ENCODE measurements at places on chromosomes 3 and 15. TPM values are rescaled to one million over a fixed set of nuclear protein-coding genes. Genes with fewer than 3 reads are reported as not detected.

The ZKSCAN7 gene
- 3.0 TPM for total RNA-seq

- no peak for DNase-seq
Measured at GRCh38 chr3:194390835-194391234, 8.2 kb downstream of the GP5 start.

The PPM1L gene
- total RNA-seq, result 10.6 TPM

The SAMMSON gene
- not detected for total RNA-seq

GRCh38 chr3:102237181-102237580 lies 197.6 kb upstream of the ZPLD1 start:
- DNase-seq, result no peak

DNA sequence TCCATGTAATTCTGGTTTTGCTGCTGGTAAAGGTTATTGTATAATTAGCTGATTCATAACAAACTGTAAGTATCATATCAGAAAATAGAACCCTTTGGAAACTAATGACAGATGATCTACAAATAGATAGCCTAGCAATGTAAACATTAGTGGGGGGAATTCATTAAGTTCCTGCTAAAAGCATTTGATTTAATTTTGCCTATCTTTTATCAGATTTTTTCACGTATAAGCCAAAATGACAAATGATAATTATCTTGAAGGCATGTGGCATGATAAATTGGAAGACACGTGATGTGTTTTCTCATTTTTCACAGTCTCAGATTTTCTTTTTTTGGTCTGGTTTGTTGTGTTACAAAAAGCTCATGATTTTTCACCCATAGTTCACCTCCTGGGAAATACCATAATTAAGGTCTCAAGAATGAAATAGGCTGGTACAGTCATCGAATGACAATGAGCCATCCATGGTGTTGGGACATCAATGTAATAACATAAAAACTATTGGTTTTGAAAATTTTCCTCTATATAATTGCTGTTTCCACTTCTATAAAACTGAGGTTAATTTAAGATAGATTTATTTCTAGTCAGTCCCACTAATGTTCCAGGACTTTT lies 325.9 kb upstream of the TBL1XR1 start:
- DNase-seq, result no peak

GRCh38 chr3:41362638-41363559 lies 163.6 kb downstream of the CTNNB1 start:
- no peak for DNase-seq

The ALPK3 gene
- 0.67 TPM for total RNA-seq

The ZNF501 gene
- total RNA-seq, result 4.2 TPM

- no peak for DNase-seq
Measured at GRCh38 chr15:89551550-89551949, 23.7 kb upstream of the TICRR start.

DNA sequence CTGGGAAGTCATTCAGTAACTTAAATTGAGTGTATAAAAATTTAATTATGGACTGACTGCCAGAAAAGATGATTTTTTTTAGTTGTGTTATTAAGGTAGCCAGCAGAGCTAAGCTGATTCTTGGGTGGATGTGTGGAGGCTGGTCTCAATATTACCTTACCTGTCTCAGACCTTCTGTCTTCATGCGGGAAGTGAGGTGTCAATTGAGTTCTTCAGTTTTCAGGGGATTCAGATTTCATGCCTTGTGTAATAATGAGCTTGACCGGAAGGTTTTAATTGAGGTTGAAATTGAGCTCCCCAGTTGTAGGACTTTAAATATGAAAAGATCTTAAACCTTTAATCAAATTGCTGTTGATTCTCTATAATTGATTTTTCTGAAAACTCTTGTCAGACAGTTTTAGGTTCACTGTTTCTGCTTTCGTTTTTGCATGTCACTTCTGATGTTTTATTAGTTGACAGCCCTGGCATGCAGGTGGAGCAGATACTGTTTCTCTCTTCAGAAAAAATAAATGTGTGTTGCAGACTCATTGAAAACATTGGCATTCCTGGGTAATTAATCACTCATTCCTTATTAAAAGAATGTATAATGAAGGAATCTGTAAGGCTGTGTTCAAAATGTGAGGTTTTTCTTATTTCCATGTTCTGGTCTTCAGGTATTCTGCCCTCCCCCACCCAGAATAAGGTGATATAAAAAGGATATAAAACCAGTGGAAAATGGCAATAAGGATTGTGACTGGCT lies 54.5 kb downstream of the PSMD6 start:
- DNase-seq, result no peak

GRCh38 chr15:77804210-77804609 lies 171.5 kb upstream of the LINGO1 start:
- no peak for DNase-seq

GRCh38 chr3:197021729-197022404 lies 7.8 kb downstream of the MELTF start:
- DNase-seq, result no peak

GRCh38 chr3:87082796-87083440 lies 92.0 kb upstream of the VGLL3 start:
- peak; percentile 75 for DNase-seq

GRCh38 chr3:177441813-177442646 lies 244.7 kb upstream of the TBL1XR1 start:
- no peak for DNase-seq

The FAM81A gene
- not detected for total RNA-seq

DNA sequence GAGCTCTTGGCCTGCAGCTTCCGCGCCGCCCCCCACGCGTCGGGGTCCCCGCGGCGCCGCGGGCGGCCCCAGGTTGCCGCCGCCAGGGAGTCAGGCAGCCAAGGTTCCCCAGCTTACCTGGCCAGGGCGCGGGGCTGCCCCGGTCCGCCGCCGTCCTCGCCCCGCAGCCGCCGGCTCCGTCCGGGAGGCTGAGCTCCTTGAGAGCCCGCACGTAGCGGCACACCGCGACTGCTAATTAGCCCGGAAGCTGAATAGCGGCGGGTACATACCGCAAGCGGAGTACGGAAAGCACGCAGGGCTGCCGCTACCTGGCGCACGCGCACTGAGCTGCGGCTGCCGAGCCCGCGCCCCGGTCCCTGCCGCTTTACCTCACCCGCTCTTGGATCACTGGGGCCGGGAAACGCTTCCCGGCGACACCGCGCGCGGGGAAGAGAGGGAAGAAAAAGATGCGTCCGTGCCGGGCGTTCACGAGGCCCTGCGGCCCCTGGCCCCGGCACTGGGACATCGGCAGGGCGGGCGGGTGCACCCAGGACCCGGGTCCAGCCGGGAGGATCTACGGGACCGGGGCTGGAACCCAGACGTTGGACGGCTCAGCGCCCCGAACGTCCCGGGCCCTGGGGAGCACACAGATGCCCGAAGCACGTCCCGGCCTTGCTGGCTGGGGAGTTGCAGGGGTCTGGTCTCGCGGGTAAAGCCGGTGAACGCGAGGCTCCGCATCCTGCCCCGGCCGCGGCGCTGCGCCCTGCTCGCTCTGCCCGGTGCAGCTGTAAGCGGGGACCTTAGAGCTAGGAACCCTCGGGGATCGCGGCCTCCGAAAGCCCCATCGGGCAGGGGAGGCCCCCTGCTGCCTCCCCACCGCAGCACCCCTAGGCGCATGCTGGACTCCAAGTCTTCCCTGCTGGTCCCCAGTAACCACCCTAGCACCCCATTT lies at the start of gene GOLGA8B:
Gene GOLGA8B, minus strand, starts transcription at position 253 of the 931 bp plus-strand sequence. CDS start 47,739 bp downstream, outside the sequence.
- DNase-seq, result peak; percentile 68

The C3orf70 gene
- 0.26 TPM for total RNA-seq

The RAB5A gene
- total RNA-seq, result 49.7 TPM

GRCh38 chr3:73433687-73434086 lies 191.1 kb downstream of the PDZRN3 start:
- peak; percentile 12 for DNase-seq

- DNase-seq, result no peak
Measured at GRCh38 chr3:187567021-187567420, 103.2 kb downstream of the SST start.

The LIPC gene
- not detected for total RNA-seq

GRCh38 chr15:90479656-90480055 lies 50.1 kb upstream of the CRTC3 start:
- no peak for DNase-seq

The ST3GAL6 gene
- 8.2 TPM for total RNA-seq

DNA sequence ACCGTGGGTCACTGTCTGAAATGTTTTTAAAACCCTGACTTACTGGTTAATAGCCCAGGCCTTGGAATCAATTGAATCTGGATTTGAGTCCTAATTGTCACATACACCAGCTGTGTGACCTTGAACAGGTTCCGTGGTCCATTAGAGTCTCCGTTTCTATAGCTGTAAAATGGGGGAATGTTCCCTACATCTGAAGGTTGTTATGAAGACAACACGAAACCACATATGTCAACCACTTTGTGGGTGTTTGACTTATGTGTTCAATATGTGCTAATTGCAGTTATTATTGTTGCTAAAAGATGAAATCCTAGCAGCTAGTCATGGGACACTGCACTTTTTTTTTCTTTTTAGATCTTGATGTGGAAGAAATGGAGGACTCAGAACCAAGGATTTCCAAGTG lies 35.3 kb downstream of the ZBTB38 start:
- DNase-seq, result no peak

The CCDC80 gene
- total RNA-seq, result 4.7 TPM

- no peak for DNase-seq
Measured at GRCh38 chr3:129131465-129132088, 10.0 kb upstream of the RAB43 start.

The HRG gene
- total RNA-seq, result not detected

DNA sequence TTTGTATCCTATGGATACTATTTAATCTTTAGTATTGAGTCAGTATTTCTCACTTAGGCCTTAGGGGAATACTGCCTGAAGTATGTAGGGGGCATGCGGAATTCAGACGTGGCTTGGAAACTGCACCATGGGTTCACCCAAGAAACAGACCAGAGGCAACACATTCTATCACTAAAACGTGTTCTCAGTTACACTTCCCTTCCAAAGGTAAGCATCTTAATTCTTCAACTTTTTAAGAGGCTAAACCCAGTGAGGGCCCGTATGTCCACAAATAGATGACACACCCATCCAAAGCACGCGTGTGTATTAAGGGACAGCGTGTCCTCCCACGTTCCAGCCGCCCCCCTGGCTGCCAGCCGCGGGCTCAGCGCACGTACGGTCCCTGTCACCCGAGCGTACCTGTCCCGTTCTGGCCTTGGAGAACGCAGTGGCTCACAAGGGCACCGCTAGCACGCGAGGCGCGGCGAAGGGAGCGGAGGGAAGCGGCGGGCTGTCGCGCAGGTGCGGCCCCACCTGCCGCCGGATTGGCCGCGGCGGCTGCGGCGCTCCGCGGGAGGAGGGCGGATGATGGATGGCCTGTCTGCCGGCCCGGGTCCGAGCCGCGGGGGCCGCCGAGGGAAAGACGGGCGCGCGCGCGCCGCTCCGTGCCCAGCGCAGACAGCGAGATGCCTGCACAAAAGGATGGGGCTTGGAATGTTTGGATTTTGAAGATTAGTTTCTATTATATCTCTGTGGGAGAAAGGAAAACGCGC lies 1003.9 kb upstream of the NR2F2 start:
- DNase-seq, result no peak

DNA sequence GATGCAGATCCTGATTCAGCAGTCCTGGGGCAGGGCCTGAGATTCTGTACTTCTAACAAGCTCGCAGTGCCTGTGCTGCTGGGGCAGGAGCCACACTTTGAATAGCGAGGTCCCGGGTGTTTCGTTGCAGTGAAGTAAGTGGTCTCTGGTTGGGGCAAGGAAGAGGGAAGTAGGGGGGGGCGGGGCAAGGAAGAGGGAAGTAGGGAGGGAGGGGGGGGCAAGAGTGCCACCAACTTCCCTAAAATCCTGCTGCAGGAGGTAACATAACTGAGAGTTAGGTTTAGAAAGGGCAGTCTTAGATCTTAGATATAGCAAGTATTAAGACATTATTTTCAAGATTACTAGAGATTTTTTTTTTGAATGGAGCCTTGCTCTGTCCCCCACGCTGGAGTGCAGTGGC lies 35.5 kb downstream of the CRTAP start:
- DNase-seq, result no peak

The EPHA6 gene
- total RNA-seq, result not detected

- peak; percentile 47 for DNase-seq
Measured at GRCh38 chr3:161273589-161274218, 52.6 kb downstream of the NMD3 start.

- DNase-seq, result no peak
Measured at GRCh38 chr3:198076722-198077308, 116.8 kb downstream of the LMLN start.

The CHRM5 gene
- total RNA-seq, result not detected

The MINAR1 gene
- total RNA-seq, result 1.6 TPM

DNA sequence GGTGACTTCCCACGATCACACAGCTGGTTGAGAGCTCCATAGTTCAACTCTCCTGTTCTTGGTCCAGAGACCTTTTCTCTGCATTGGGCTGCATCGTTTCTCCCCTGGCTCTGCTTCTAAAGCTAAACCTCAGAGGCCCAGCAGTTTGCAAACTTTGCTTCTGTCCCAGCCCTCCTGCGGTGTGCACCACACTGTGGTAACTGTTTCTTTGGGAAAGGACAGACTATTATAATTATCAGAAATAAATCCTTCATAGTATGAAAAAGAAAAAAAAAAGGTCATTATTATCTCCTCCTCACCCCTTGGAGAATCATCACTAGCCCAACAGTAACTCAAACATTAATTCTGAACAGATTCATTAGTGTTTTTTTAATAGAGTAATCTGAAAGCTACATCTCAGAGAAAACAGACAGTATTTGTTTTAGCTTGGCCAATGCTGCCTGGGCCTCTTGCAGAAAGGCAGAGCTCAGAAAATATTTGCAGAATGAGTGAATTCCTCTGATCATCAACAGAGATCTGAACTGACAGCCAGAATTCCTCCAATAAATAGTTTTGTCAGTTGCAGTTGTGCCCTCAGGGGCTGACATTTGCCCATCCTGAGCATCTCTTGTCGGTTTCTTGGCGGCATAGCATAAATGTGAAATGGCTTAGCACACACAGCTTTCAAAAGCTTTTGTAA lies 52.9 kb downstream of the BFSP2 start:
- DNase-seq, result no peak

GRCh38 chr3:101333883-101334282 lies 13.5 kb upstream of the IMPG2 start:
- DNase-seq, result no peak

DNA sequence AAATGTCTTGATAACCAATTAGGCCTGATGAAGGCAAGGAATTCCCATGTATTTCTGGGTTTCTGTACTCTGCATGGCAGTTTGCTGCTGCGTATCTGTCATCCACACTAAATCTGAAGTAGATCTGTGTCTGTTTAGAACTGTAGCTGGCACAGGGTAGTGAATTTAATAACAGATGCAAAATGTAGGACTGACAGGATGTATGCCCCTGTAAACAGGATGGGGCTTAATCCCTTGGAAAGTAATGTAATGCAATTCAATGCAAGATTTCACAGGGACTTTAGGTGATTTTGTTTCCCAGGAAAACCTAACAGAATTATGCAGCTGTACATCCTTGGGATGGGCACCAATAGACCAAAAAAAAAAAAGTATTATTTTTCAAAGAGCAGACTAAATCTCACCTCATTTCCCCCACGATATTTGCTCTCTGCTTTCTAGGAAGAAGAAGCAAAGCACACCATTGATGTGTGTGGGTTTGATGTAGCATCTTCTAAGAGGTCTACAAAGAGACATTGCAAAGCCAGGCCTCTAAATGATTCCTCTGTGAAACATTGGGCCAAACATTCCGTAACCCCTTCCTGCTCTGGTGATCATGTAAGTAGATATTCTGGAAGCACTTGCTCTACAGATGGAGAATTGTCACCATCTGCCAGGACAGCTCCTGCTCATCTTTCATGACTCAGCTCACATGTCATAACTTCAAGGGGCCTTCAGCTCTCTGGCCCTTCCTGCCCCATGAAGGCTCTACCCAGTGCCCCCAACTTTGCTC lies 464.3 kb upstream of the RGMA start:
- DNase-seq, result no peak

- DNase-seq, result peak; percentile 80
Measured at GRCh38 chr15:48925714-48926223, 38.0 kb downstream of the SHC4 start.

GRCh38 chr3:126734106-126734723 lies 30.2 kb downstream of the CHCHD6 start:
- DNase-seq, result no peak

GRCh38 chr3:56753206-56753820 lies 48.4 kb downstream of the ARHGEF3 start:
- DNase-seq, result no peak
